ENCODE measurements at places on chromosomes 5 and 9. TPM values are rescaled to one million over a fixed set of nuclear protein-coding genes. Genes with fewer than 3 reads are reported as not detected.

Gene PCDHA1
- polyA plus RNA-seq = 0.10 TPM

Gene SRD5A1
- polyA plus RNA-seq = 14.3 TPM

Gene MRRF
- polyA plus RNA-seq = 41.7 TPM

Gene PCDHB5
- 10.6 TPM for polyA plus RNA-seq

Gene FAM151B
- 2.5 TPM for polyA plus RNA-seq

Gene FAM170A
- polyA plus RNA-seq = not detected

Gene RGS7BP
- 29.7 TPM for polyA plus RNA-seq

Gene NUDT2
- polyA plus RNA-seq = 18.0 TPM

Gene NOXA1
- 5.8 TPM for polyA plus RNA-seq

Gene CDC25C
- 16.4 TPM for polyA plus RNA-seq

Gene LCN2
- polyA plus RNA-seq = 1.9 TPM

Gene NUTM2F
- not detected for polyA plus RNA-seq

Gene SOX30
- 0.46 TPM for polyA plus RNA-seq

Gene WWC1
- polyA plus RNA-seq = 69.6 TPM

Gene PCDHA9
- 0.05 TPM for polyA plus RNA-seq

Gene LCN10
- polyA plus RNA-seq = 0.12 TPM

Gene DNAJC21
- polyA plus RNA-seq = 63.2 TPM

Gene TMEM215
- polyA plus RNA-seq = not detected

Gene HAPLN1
- 3.2 TPM for polyA plus RNA-seq

Gene F2RL2
- polyA plus RNA-seq = 0.43 TPM

Gene LYRM7
- polyA plus RNA-seq = 11.6 TPM

Gene NUP214
- 43.7 TPM for polyA plus RNA-seq

Gene ST8SIA4
- polyA plus RNA-seq = 11.9 TPM

Measured in right lung (tissue), 10 donors.